Right ventricle myocardium superior (tissue), 1 donor: ENCODE measurements at places on chromosomes 2 and 18. TPM values are rescaled to one million over a fixed set of nuclear protein-coding genes. Genes with fewer than 3 reads are reported as not detected.

DNA sequence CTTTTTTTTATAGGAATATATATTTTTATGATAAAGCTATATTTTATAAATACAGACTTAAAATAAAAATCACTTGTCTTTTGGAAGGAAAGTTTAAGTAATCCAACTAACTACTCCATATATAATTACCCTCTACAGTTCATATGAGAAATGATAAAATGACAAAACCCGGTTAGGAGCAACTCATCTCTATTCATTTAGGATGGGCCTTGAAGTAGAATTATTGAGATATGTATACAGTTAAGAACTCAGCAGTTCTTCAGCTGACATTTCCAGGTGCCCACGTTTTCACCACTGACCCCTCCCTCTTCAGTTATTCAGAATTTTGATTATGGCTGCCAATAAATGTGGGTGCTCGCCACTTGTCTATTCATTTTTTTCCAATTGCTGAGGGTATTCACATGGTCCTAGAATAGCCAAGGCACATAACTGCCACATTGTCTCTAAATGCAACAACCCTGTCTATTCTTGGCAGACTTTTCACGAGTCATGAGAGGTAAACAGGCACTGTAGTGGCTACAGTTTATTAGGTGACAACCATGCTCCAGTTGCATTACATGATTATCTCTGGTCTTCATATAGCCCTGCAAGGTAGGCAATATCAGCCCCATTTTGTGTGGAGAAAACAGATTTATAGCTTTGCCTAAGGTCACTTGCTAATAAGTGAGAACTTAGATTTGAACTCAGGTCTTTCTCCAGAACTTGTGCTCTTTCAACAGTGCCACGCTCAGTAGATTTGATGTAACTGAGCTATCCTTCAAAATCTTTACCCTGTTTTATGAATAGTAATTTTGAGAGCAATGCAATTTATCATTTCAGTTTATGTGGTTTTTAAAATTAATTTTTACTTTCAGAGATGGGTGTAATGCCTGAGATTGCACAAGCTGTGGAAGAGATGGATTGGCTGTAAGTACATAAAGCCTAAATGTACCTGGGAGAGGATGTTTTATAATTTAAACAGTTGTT is 2.9 kb downstream of the DDX1 start:
- no peak for DNase-seq

GRCh38 chr2:555164-555922 is 121.9 kb downstream of the TMEM18 start:
- no peak for DNase-seq

- DNase-seq = no peak
Measured at GRCh38 chr2:102753563-102754159, 8.2 kb upstream of the TMEM182 start.

DNA sequence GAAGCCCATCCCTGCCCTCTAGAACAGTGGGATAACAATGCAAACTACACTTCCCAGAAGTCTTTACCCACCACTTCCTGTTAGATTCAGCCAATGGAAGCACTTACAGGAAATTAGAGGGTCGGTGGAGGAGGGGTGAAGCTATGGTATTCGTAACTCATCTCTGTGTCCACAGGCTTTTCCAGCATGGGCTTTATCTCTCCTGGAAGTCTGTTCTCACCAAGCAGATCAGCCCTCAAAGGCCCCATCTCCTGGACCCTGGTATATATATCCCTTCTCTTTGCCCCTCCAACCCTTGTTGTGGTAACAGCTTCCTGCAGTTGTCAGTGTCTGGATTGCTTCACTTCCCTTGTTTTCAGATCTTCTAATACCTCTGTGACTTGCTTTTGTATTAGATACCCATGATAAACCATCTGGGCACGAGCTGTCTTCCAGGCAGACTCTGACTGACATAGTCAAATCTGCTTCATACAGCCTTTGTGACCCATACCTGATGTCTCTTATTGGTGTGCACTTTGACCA is 475.0 kb upstream of the POU3F3 start:
- DNase-seq = no peak

GRCh38 chr2:8203364-8203763 is 478.5 kb upstream of the ID2 start:
- DNase-seq = peak; percentile 52

GRCh38 chr2:106097038-106098000 is 96.8 kb downstream of the UXS1 start:
- no peak for DNase-seq

- DNase-seq = no peak
Measured at GRCh38 chr2:181426672-181427071, 30.5 kb upstream of the ITGA4 start.

GRCh38 chr2:85195956-85196355 is 62.8 kb downstream of the TCF7L1 start:
- DNase-seq = no peak

DNA sequence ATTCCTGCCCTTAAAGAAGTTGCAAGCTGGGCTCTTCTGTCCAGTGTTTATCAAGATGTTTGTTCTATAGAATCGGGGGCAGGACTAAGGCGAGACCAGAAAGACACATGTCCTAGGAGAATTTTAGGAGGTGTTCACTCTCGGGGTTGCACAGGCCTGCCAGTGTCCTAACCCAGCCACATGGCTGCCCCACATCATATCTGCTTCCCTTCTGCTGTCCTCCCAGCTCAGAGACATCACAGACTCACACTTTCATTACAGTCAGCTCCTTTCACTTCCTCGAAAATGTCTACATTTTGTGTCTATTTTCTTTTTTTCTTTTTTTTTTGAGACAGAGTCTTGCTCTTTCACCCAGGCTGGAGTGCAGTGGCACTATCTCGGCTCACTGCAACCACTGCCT is 10.7 kb upstream of the MRO start:
- no peak for DNase-seq

- DNase-seq = peak; percentile 75
Measured at GRCh38 chr2:170873035-170873692, 55.9 kb upstream of the GORASP2 start.

- DNase-seq = no peak
Measured at GRCh38 chr2:24509840-24510239, 18.8 kb downstream of the NCOA1 start.

- DNase-seq = no peak
Measured at GRCh38 chr18:23650968-23651927, 11.5 kb downstream of the ANKRD29 start.

GRCh38 chr2:85452237-85452636 is 33.7 kb downstream of the SH2D6 start:
- DNase-seq = no peak

DNA sequence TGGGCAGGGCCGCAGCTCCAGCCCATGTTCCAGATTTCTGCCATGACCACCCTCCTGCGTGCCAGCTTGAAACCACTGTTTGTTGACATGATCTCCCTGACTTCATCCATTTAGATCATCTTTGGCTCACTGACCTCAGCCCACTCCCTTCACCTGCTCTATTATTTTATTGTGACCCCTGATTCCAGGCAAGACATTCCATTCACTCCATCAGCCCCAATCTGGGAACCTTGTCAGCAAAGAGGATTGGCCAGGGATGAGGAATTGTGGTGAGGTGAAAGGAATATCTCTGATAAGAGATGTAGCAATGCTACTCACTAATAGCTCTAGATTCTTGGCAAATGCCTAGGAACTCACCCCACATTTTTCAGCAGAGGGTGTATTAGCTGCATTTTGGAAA is 174.2 kb downstream of the TMEM247 start:
- no peak for DNase-seq

DNA sequence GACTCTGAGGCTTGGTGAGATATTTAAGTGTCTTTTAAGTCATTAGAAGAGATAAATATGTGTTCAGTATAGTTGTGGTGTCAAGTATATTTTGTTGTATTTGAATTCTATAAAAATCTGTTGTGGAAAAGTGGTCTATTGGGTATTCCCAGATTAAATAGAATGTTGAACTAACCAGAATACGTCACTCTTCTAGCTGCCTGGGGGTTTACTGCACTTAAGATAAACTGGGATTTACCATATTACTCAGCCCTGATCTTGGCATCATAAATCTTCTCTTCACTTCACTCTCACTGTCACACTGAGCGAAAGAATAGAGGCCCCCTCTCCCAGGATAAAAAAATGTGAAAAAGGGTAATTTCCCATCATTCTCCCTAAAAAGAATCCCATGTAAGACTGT is 129.8 kb downstream of the BCL2 start:
- no peak for DNase-seq

GRCh38 chr2:85672456-85672855 is 4.5 kb upstream of the SFTPB start:
- no peak for DNase-seq

Gene C2orf80
- not detected for total RNA-seq

Gene ANKMY1
- 5.6 TPM for total RNA-seq

Gene HSBP1L1
- 13.8 TPM for total RNA-seq

Gene EIF4E2
- 41.1 TPM for total RNA-seq

Gene FAM98A
- total RNA-seq = 66.6 TPM

Gene PLEKHH2
- total RNA-seq = 1.2 TPM

Gene EMILIN2
- total RNA-seq = 17.7 TPM

Gene XDH
- 0.13 TPM for total RNA-seq

Gene HOXD13
- not detected for total RNA-seq
